Activated CD4-positive, alpha-beta T cell treated with anti-CD3 and anti-CD28 coated beads, Interleukin-2, Interleukin-4, amounts not matched to agents 100 ng/mL and 50 ng/mL, durations not matched to agents 16 hours and 8 hours (primary cell): ENCODE measurements at places on chromosomes 16 and 17.

GRCh38 chr16:51710186-51710585, 559.1 kb upstream of the SALL1 start:
- DNase-seq, result no peak

GRCh38 chr17:71003736-71004135, 834.4 kb downstream of the KCNJ2 start:
- no peak for DNase-seq

GRCh38 chr16:1746693-1747195, 24.6 kb downstream of the NME3 start:
- DNase-seq, result no peak

GRCh38 chr16:4003166-4003565, 113.1 kb downstream of the ADCY9 start:
- DNase-seq, result no peak

DNA sequence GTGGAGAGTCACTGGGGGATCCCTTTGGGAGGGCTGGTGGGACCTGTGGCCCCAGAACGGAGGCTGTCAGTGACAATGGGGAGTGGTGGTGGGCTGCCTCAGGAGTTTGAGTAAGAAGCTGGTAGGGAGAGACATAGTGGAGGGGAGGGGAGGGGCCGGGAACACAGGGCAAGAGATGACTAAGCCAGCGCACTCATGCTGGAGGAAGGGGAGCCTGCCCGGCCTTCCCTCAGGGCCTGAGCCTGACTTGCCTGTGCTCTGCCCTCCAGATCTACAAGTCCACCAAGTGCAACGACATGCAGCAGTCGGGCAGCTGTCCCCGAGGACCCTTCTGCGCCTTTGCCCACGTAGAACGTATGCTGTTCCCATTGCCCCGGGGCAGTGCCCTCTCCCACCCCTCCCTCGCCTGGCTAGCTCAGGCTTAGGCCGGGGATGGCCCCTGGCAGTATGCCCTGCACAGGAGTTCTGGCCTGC, 29.3 kb downstream of the UNC13D start:
- DNase-seq, result no peak

DNA sequence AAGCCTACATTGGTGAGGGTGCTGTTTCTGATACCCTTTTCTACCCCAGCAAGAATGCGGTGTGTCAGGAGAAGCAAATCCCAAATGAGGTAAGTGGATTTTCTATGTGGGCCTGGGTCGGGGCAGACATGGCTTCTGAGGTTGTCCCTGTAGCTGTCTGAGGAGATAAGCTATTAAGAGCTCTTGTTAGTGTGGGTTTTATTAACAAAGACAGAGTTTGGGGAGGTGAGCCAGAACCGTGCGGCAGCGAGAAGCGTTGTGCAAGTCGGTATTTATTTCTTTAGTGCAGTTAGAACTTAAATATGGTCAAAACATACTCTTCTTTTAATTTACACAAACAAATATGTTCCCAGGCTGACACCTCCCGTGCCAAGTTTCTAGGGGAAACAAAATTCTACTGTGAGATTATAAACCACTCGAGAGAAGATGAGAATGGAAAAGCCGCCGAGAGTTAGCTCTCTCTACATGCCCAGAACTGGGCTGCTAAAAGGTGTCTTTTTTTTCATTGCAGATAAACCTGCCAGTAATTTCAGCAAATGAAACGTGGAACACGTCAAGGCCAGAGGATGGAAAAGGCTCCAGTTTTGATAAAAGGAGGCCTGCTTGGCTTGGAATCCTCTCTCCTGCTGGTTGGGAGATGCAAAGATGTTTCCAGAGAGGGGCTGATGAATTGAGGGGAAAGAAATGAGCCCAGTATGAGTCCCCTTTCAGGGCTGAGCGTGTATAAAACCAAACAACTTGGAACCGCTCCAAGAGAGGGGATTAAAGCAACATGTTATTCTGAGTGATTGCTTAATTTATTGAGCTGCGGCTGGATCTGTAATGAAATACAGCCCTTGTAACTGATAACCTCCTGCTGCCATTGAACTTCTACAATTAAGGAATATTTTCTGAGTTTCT, 254.6 kb downstream of the MRTFB start:
- no peak for DNase-seq

DNA sequence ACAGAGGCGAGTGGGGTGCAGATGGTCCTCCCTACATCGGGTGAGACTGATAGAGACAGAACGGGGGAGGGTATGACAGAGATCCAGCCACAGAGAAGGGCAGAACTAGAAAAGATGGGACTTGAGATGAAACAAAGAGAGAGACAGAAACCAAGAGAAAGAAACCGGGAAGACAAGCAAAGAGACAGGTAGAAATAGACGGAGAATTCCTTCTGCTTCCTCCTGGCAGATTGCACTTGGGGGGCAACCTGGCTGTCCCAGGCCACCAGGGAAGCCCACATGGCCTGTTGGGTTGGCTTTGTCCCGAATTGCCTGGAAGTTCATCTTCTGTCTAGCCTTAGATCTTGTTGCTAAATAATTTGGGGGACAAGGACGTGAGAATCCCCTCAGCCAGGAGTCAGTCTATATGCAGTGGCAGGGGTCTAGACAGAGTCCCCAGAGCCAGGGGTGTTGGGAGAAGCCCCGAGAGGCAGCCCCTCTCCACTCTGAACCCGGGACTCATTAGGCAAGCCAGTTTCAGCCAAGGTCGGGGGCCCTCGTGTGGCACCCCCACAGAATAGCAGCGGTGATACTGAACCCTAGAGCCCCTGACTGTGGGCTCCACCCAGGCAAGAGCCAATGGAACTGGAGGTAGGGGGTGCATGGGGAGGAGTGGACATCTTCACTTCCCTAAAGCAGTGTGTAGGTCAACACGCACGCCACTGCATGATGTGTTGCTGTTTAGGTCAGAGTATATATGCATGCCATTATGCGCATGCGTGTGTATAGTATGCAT, 627 bp upstream of the TSPOAP1 start:
- DNase-seq, result peak; percentile 98

DNA sequence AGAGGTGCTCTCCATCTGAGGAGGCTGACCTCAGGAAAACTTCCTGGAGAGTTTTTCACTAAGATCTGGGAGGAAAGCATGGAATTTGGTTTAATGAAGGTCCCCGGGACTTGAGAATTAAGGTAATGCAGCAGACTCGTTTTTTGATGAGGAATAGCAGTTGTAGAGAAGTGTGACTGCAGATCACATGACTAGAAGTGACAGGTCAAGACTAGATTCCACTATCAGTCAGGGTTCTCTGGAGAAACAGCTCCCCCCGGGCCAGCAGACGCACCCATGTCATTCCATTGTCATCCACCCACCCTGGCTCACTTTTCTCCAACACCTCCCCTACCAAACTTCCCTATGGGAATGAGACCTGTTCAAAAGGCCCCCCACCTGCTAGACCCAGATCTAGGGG, 1.9 kb upstream of the DHRS13 start:
- no peak for DNase-seq

DNA sequence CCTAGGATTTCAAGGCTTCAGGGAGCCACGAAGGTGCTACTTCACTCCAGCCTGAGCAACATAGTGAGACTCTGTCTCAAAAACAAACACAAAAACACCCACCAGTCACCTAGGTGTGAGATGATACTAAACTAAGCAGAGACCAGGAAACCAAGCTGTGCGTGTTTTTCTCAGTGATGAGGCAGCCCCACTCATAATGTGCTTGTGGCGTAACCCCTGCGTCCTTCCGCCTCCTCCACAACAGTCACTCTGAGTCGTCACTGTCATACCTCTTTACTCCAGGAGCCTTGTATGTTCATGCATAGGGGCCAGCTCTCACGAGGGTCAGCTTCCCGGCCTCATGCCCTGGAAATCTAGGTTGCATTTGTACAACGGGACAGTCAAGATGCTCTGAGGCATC, 31.1 kb upstream of the SLC47A1 start:
- peak; percentile 65 for DNase-seq

DNA sequence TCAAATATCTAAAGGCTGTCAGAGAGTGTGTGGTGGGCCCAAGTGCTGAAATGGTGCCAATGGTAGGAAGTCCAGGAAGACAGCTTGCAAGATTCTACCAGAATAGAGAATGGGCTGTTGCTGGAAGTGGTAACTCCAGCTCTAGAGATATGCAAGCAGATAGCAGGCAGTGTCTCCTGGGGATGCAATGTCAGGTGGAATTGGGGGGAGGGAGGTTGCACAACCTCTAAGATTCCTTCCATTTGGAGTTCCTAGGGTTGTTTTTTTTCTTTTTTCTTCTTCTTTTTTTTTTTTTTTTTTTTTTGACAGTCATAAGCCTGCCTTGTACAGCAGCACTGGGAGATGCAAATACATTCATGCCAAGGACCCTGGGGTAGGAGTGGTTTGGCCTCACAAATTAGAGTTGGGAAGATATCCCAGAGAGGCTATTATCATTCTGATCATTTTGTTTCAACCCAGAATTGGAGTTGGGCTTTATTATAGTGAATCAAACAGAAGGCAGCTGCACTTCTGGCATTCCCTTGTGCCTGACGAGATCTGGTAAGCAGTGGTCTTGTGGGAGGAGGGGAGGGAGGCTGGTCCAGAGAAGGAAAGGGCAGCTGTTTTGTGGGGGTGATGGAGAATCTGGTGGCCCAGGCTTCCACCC, 51.1 kb downstream of the SLC6A2 start:
- DNase-seq, result no peak

- DNase-seq, result peak; percentile 24
Measured at GRCh38 chr17:50331085-50331791, 14.7 kb upstream of the XYLT2 start.

DNA sequence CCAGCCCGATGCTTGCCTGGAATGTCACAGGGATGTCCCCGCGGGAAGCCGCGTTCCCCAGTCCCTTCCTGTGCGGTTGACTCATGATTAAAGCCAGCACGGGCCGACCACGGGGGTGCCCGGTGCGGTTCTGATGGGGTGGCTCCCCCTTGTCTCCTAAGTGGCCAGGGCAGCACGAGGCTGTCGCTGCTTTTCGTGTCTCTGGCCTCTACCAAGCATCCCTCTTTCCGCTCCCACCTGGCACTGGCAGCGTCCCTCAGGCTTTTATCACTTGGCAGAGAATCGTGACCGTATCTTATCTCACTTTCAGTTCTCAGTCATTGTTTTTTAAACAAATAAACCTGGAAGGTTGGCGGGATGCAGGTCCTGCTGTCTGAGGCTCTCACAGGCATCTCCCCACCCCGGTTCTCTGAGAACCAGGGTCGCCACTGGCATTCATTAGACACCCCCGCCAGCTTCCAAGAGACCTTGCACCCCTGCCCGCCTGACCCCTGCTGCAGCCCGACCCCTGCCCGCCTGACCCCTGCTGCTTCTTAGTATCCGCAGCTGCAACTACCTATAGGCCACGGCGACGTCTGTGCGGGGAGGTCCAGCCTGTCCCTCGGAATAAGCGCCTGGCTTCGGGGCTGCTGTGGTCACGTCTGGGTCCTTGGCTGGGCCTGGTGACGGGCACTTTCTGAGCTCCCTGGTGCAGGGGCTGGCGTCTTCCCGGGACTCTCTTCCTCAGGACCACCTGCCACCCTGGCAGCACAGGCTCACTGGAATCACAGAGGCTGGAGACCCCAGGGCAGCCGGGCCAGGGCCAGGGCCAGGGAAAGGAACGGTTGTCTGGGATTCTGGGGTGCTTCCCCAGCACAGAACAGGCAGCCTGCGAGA, 7.5 kb downstream of the C1QTNF8 start:
- no peak for DNase-seq
